ENCODE measurements at places on chromosomes 16 and 17.

- no peak for DNase-seq
These were observed 1.9 kb upstream of the ECI1 start for GRCh38 chr16:2253293-2253692.

DNA sequence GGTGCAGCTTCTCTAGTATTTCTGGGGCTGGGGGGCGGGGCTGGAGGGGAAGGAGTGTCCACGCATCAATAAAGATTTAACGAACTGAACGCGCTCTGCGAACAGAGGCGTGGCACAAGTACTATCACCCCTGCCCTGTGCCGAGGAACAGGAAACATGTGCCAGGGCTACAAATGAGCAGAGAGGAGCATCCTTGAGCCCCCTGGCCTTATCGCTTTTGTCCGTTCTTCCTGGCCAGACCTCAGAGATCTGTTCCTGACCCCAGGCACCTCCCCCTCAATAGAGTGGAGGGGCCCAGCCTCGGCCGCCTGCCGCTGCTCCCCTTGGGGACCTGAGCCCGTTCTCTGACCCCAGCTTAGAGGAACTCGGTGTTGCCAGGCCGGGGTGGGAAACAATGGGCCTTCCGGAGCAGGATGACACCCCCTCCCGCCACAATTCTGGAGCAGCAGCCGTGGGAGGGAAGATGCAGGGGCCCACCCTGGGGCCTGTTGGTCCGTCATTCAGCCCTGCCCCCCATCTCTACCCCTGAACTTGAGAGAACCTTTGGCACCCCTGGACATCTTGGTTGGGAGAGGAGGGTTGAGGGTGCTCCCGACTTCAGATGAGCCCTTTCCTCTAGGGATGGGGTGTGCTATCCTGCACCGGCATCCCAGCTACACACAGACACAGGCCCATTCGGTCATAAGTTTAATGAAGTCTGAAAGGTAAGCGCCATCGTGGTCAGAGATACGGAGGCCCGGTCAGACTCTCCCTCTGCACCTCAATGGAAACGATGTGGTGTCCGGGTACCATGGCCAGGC, 1.1 kb downstream of the NAA38 start:
- DNase-seq: peak; percentile 41

GRCh38 chr17:39064374-39064773, 87.1 kb downstream of the PLXDC1 start:
- DNase-seq: no peak

GRCh38 chr17:17320911-17321220, 17.7 kb downstream of the NT5M start:
- no peak for DNase-seq

GRCh38 chr17:43614561-43614960, 47.2 kb downstream of the MEOX1 start:
- no peak for DNase-seq

DNA sequence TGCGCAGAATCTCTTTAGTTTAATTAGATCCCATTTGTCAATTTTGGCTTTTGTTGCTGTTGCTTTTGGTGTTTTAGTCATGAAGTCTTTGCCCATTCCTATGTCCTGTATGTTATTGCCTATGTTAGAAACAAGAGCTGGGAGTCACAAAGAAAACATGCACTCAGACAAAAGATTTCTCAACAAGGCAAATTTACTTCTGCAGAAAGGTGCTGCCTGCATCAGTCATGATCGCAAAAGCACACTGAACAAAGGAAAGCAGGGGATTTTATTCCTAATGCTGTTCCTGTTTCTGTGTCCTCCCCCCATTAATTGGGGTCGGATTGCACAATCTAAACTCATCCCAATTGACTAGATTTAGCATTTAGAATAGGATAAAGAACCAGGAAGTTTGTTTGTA, 55.9 kb downstream of the ATF7IP2 start:
- no peak for DNase-seq

- DNase-seq: no peak
These were observed 64.6 kb upstream of the CLEC18B start for GRCh38 chr16:74485916-74486315.

GRCh38 chr17:30524847-30525246, 47.6 kb downstream of the GOSR1 start:
- no peak for DNase-seq

GRCh38 chr16:54437401-54437800, 150.8 kb upstream of the IRX3 start:
- no peak for DNase-seq

GRCh38 chr17:17752821-17753321, 71.6 kb downstream of the RAI1 start:
- DNase-seq: no peak

- no peak for DNase-seq
These were observed 76.5 kb upstream of the ATP2A3 start for GRCh38 chr17:4040784-4041183.

All from stimulated activated CD4-positive, alpha-beta T cell treated with anti-CD3 and anti-CD28 coated beads, Interleukin-1b, Interleukin-23, amount 100 ng/mL, for 4 hours (primary cell).